Hair follicular keratinocyte (primary cell): ENCODE measurements at places on chromosomes 2 and 18. TPM values are rescaled to one million over a fixed set of nuclear protein-coding genes. Genes with fewer than 3 reads are reported as not detected.

Gene FER1L5
- total RNA-seq = 0.34 TPM in 1 of 2 replicates, not detected in the other

Gene COQ10B
- 19.7 and 24.4 TPM in 2 replicates for total RNA-seq

Gene ACTG2
- 0.15 TPM in 1 of 2 replicates, not detected in the other for total RNA-seq

Gene IL36RN
- total RNA-seq = 0.15 and 1.0 TPM in 2 replicates

Gene MTA3
- 16.8 and 21.6 TPM in 2 replicates for total RNA-seq
